ENCODE measurements at places on chromosomes 3 and 15. TPM values are rescaled to one million over a fixed set of nuclear protein-coding genes. Genes with fewer than 3 reads are reported as not detected.

Gene CKMT1A
- total RNA-seq, result 12.2 TPM

Gene DGKG
- 10.6 TPM for total RNA-seq

Gene CLEC3B
- 14.7 TPM for total RNA-seq

Gene AHSG
- 0.63 TPM for total RNA-seq
